ENCODE measurements at places on chromosomes 6 and 20.

DNA sequence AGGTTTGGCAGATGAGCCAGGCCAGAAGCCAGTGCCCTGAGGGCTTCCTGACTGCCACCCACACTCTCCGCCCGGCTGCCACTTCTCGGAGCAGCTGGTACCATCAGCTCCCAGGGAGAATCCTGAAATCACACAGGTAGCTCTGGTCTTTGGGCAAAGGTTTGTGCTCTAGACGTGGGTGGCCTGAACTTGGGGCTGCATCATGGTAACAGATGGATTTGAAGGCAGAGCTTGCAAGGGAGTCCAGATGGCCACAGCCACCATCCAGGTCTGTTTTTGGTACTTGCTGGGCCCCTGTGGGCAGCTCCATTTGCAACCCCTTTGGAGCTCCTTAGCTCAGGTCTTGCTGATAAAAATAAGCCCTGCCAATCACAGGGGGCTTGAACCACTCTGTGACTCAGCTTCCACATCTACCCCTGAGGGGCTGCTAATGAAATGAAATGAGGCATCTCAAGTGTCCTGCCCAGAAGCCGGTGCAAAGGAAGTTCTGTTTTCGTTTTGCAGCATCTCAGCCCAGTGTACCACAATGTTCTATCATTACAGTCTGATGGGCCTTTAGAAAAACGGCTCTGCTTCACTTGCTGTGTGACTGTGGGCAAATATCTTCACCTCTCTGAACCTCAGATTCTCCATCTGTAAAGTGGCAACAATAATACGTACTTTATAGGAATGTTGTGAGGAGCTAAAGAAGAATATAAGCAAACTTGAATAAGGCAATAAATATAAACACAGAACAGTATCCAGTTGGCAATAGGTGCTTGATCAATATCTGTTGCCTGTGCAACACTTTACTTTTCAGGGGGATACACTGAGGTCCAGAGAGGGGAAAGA lies 25.1 kb upstream of the CDH22 start:
- no peak for DNase-seq

- no peak for DNase-seq
These were observed 187.7 kb downstream of the NFATC2 start for GRCh38 chr20:51354769-51355319.

DNA sequence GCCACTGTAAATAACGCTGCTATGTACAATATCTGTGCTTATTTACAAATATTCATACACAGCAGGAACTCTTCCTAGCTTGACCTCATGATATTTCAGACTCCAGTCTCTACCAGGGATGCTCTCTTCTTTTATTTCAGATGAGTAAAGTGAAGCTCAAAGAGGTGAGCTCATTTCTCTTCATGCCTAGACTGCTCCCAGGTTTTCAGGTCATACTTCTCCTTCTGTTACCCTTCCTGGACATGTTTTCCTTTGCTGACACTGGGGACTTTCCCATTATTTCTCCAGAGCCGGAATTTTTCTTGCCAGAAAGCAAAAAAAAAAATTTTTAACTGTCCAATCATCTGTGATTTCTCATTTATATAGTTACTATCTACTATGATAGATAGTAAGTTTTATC lies 147.2 kb upstream of the DST start:
- no peak for DNase-seq

GRCh38 chr6:10684618-10685017 lies 9.8 kb downstream of the C6orf52 start:
- DNase-seq = no peak

DNA sequence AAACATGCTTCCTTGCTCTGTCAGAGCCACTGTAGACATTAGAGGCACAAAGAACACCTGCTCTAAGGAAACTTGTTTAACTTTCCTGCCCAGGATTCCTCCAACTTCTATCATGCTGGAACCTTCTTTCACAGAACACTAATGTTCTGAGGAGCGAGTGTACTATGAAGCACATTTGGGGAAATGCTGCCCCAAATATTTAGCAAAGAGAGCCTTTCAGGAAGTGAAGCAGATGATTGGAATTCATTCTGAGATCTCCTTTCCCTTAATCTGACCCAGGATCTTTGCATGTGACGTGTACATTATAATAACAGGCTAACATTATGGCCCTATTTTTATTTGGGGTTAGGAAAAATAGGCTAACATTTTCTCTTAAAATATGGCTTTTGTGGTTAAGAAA lies 21.0 kb upstream of the FYN start:
- DNase-seq = no peak

GRCh38 chr6:126600258-126600916 lies 260.5 kb downstream of the CENPW start:
- no peak for DNase-seq

GRCh38 chr6:137816133-137816579 lies 50.9 kb upstream of the TNFAIP3 start:
- no peak for DNase-seq

DNA sequence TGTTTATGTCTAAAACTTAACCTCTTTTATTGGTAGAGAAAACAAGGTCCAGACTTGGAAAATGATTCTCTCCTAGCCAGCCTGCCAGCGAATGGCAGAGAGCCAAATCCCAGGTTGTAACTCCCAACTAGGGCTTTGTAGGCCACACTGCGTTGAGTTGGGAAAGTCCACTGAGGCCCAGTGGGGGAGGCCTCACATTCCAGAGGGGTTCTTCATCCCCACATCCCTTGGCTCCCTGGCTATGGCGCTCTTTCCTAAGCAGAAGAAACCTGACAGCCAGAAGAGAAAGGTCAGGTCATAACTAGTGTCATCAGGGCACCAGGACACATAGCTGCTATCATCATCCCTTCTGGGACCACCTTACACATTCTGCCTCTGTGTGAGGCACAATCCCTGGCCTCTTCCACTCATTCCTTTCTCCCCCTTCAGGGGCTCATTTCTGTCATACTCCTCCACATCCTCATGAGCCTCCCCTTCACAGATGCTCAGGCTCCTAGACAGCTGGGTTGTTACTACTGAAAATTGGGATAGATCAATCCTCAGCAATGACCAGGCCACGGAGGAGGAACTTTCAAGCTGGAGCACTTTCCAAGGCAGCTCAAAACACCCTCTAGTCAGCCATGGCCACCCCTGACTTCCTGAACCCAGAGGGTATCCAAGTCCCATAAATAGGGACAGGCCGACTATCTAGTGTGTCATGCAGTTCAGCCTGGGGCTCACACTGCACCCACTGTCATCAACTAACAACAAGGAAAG lies 48.6 kb downstream of the TCP11 start:
- DNase-seq = no peak

DNA sequence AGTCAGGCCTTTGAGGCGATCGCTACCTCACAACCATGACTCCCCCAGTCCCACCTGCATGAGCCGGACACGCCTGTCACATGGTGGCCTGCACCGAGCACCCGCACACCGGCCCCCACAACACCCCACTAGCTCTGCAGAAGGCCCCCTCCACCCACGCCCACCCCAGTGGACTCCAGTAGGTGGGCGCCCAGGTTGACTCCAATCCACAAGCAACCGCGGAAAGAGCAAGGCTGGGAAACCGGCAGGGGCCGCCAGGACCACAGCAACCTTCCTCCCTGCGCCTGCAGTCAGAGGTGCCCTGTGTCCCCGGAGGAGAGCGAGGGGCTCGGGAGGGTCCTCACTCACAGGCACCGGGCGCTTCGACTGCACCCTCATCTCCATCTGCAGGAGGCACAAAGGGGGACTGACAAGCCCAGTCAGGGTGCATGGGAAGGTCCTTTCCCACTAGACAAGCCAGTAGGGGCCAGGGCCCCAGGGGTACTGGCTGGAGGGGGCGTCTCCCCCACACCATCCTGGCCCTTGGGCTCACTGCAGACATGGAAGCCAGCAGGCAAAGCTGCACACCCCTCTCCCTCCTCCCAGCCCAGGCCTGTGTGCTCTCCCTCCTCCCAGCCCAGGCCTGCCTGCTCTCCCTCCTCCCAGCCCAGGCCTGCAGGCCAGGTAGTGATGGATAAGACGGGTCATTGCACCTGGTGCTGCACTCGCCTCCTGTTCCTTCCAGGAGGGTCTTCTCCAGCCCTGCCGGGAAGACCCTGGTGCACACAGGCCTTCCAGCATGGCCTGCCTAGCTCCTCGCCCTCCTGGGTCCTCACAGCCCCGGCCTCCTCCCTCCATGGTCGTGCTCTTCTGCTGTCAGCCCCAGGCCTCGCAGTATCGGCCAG lies 137.2 kb downstream of the DLL1 start:
- no peak for DNase-seq

DNA sequence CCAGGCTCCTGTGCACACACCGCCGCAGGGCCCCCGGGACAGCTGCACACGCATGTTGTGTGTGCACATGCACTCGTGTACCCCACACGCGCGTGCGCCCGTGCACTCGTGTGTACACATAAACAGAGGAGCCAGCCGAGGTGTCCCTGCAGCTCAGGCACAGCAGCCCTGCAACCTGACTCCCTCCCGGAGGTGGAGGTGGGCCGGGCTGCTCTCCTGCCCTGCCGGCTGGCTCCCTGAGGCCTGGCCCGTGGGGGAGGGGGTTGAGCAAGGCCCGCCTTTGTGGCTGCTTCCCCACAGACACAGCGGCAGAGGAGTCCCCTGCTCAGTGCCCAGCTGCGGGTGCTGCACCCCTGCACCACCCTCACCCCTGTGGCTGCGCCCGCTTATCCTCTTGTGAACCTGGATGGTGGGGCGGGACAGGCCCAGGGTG lies 624 bp downstream of the RBBP8NL start:
- no peak for DNase-seq

DNA sequence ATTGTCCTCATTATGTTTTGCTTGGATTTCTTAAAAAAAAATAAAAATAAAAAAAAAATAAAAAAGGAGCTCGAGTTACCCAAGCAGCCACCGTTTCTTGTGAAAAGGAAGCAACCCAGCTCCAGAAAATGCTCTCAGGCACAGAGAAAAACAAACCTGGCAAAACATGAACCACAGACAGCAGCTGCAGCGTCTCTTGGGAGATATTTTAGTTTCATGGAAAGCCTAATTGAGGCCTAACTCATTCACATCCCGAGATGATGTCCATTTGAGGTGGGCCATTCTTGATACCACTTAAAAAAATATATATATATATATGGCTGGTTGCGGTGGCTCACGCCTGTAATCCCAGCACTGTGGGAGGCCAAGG lies 13.7 kb upstream of the MRAP2 start:
- no peak for DNase-seq

- DNase-seq = no peak
These were observed 280.3 kb upstream of the JARID2 start for GRCh38 chr6:14965424-14966075.

- no peak for DNase-seq
These were observed 120.2 kb downstream of the QRSL1 start for GRCh38 chr6:106749609-106750008.

DNA sequence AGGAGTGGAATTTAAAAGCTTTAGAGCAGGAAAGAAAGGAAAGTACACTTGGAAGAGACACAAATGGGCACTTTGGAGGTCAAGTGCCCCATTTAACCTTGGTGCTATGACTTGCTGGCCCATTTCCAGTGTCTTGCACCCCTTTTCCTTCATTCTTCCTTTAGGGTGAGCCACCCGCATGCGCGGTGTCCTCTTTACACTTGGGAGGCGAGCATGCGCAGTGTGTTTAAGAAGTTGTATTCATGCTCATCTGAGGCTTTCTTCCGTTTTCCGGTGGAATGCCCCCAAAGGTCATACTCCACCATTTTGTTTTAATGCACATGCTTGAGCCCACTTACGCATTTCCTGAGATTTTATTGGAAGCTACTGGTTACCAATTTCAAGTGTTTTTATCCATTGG lies 29.1 kb downstream of the TMEM170B start:
- DNase-seq = no peak

- no peak for DNase-seq
These were observed 1308.9 kb upstream of the MAP3K7 start for GRCh38 chr6:91895599-91896285.

DNA sequence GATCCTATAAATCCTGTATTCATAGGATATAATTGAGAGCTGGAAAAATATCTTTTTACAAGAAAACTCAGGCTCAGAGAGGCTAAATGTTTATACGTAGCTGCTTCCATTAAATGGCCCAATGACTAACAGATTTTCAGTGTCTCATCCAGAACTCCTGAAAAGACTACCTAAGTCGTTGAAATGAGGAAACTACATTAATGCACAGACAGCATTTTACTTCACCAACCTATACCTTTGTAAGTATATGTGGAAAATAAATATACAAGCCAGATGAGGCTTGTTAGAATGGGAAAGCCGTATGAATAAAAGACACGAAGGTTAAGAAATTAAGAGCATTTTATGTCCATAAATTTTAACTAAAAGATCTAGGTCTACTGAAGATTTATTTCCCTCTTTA lies 8.4 kb upstream of the SNX14 start:
- DNase-seq = no peak

DNA sequence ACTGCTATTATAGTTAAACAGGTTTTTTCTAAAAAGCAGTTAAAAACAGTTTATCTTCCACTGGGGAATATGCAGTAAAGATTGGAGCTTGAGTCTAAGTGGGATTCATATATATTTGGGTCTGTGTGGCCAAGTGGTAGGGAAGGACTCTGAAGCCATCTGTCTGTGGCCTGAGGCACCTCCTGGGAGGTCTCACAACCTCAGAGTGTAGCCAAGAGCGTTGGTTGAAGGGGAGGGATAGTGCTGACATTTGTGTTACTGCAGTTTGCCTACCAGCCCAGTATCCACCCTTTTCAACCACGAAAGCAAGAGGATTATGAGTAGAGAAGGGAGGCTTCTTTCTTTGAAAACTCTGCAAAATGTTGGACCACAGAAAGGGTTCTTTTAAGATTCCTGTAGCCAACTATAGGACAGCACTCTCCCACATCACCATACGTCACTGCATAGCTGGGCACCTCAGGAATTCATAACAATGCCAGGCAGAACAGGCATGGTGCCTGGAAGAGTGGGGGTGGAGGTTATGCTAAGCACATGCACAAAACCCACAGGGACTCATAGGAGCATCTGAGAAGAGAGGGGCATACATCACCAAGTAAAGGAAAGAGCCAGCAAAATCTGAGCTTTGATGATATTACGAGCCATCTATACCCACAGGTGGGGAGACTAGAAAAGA lies 90.5 kb upstream of the HEY2 start:
- DNase-seq = no peak

DNA sequence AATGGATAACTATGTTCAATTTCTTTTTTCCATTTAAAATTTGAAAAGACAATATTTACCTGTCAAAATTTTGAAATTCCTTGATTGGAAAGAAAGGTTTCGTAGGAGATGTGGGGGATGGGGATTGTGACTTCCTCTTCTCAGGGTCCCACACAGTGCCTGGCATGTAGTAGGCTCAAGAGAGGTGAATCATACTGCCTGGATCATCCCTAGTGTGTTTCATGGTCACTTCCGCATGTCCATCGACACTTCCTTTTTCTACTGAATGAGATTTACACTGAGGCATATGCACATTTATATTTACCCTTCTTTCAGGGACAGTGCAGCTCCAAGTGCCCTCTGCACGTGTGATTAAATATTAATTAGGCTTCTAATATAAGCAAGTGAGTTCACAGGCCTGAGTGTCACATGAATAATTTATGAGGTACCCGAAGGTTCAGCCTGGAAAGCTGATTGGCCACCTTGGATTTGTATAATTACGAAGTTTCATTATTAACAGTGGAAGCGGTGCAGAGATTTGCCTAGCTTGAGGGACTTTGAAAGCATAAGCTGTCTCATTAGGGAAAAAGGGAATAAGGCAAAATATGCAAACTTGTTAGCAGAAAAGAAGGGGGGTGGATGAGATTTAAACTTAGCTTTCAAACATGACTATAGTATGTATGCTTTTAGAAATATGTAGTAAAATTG lies 177.5 kb upstream of the MMS22L start:
- no peak for DNase-seq

- DNase-seq = no peak
These were observed 82.0 kb upstream of the EDN1 start for GRCh38 chr6:12208190-12208589.

- no peak for DNase-seq
These were observed 168.6 kb downstream of the ZFAND3 start for GRCh38 chr6:37988127-37988526.

GRCh38 chr20:32685541-32686529 lies 12.1 kb upstream of the C20orf203 start:
- DNase-seq = no peak
